Large intestine (tissue), 12 donors: ENCODE measurements at places on chromosomes 5 and 9. TPM values are rescaled to one million over a fixed set of nuclear protein-coding genes. Genes with fewer than 3 reads are reported as not detected.
A peak's percentile ranks its signal among the peaks of the same experiment; 100 is the strongest.

GRCh38 chr5:175868348-175868723 lies 3.0 kb upstream of the CPLX2 start:
- no peak for DNase-seq

ZNF300 gene
- 13.7 TPM for polyA plus RNA-seq

GRCh38 chr5:112535356-112535755 lies 116.3 kb upstream of the EPB41L4A start:
- no peak for DNase-seq

DNA sequence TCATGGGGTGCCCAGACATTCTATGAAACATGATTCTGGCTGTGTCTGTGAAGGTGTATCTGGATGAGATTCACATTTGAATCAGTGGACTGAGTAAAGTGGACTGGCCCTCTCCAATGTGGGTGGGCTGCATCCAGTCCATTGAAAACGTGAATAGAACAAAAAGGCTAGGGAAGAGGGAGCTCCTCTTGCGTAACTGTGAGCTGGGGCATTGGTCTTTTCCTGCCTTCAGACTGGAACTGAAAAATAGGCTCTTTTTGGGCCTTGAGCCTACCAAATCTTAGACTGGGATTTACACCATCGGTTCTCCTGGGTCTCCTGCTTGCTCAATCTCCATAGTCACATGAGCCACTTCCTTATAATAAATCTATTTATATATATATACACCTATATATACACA lies 170.1 kb downstream of the SPOCK1 start:
- DNase-seq = no peak

- peak; percentile 24 for DNase-seq
Observed at GRCh38 chr9:132241840-132242620, 80.2 kb downstream of the NTNG2 start.

- no peak for DNase-seq
Observed at GRCh38 chr5:3836528-3836927, 240.9 kb downstream of the IRX1 start.

DNA sequence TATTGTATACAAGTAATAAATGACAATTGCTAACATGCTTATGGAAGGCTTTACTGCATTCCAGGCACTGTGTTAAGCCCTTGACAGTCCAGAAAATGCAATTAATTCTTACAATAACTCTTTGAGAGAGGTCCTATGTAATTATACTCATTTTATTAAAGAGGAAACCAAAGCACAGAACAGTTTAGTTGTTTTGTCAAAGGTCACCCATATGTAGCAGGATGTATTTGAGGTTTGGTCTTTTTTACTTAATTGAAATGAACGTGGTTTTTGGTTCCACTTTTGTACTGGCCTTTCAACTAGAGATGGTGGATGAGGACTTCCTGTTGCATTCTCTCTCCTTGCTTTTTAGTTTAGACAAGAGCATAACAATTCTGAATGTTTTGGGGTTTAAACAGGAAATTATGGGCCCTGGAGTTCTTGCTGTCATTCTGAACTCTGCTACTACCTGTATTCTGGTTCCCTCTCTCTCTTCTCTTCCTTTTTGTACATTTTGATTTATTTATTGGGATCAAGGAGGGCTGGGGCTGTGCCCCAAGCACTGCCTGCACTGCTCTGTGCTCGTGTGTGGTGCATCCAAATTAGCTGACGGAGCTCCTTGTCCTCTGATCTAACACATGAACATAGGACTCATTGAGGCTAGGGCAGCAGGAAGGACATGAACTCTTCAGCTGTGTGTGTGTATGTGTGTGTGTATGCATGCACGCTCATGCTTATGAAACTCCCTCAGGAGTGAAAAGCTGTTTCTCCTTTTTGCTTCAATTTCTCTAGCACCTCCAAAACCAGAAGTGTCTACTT lies 47.4 kb downstream of the SLC28A3 start:
- DNase-seq = no peak

DNA sequence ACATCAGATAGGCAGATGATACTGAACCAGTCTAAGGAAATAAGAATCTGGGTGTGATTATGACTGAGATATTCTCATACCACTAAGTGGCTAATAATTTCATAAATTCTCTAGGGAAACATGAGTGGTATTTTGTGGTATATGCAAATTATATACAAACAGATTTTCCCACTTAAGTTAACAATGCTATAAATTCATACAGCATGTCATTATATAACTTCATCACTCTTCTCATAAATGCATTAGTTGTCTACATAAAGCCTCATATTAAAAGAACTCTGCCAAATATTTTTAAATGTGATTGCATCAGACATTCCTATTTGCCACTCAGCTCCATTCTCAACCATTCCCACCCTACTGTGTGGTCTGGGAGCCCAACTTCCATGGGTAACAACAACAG lies 226.5 kb downstream of the TLE1 start:
- no peak for DNase-seq

GRCh38 chr9:130672933-130673615 lies 8.7 kb downstream of the PRDM12 start:
- no peak for DNase-seq

SPATA31C1 gene
- polyA plus RNA-seq = 0.18 TPM

DNA sequence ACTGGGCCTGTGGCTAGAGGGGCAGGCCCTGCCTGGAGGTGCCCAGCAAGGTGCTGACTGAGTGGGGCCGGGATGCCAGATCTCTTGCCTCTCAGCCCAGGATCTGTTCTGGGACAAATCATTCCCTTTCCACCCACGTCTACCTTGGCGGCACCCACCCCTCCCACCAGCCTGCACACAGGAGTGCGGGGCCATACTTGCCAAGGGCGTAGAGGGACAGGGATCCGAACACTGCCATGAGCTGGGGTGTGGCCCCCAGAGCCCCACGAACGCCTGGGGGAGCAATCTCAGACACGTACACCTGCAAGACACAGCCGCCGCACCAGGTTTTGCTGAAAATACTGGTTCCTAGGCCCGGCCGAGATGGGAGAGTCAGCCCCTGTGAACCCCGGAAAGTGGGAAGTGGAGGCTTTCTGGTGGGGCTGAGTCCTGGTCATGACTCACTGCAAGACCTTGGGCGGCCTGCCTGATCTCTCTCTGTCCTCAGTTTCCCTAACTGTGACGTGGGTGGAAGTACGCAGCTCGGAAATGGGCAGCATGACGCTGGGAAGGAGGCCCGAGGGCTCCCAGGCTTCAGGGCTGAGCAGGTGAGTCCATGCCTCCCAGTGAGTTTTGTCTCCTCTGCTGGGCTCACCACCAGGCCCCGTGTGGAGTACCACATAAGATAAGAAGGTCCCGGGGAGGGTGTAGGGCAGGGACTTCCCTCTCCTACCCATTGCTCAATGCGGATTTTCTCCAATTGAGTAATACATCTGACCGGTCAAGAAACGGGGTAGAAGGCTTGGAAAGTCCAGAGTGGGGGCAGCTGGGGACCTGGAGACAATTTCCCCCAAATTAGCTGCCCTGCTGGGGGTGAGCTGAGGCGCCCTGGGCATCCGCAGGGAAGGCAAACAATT lies 2.6 kb downstream of the SLC2A6 start:
- no peak for DNase-seq

DNA sequence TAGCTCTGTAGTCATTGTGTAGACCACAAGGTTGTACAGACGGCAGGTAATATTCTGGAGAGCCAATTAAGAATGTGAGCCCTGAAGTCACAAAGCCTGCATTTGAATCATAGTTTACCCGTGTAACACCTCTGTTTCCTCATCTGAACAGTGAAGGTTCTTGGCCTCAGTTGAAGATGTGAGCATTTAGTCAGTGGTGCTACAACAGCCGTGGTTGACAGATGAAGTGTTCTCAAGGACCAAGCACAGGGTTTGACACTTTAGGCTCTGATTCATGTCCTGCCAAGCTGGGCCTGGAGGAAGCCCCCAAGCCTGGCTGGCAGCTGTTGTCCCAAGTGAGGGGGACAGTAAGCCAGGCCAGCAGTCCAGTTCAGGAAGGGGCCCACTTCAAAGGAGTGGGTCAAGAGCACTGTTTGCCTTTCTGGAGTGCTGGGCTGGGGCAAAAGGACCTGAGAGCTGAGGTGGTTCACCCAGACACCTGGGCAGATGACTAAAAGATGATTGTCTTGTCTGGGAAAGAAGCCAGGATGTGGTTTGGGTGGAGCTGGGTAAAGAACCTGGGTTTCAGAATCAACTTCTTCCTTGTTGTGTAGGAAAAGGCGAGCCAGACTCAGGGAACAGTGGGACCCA lies 20.7 kb downstream of the FAXDC2 start:
- DNase-seq = no peak

ESM1 gene
- polyA plus RNA-seq = 2.9 TPM

SPINK5 gene
- polyA plus RNA-seq = 0.70 TPM

- no peak for DNase-seq
Observed at GRCh38 chr9:95082401-95083084, 235.0 kb downstream of the FANCC start.

CPLANE1 gene
- 11.7 TPM for polyA plus RNA-seq

DNA sequence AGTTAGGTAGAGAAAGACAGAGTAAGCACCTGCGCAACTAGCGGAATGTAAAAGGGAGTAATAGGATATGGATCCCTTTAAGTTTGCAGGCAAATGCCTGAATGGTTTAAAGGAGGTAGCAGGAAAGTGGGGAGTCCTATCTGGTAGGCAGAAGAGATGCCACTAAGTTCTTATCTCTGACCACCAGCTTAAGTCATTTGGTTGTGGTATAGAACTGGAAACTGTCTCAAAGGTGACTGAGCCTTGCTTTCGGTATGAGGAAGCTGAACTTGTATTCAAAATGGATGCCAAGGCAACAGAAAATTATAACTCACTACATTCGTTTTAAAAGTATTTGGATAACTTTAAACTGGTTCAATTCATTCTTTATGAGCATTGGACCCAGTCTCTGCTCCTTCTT lies 475.6 kb downstream of the DMRTA1 start:
- DNase-seq = no peak

- DNase-seq = no peak
Observed at GRCh38 chr9:111948951-111949350, 52.3 kb downstream of the UGCG start.

DNA sequence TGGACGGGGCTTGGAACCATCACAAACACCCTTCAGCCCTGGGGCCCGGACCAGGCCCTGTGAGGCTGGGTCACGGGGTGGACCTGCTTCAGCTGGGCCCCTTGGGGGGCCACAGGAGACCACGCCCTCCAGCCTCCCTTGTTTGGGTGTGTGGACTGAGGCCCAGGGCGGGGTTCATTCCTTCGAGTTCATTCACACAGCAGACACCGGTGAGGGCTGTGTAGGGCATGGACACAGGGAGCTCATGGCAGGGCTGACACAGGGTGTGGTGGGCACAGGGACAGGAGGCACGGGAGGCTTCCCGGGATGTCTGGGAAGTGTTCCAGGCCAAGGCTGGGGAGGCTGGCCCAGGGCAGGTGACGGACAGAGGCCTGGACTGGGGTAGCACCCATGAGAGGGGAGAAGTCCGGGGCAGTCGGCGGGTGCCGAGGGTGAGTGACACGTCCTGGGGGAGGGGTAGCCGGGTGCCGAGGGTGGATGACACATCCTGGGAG lies 8.9 kb downstream of the DNLZ start:
- DNase-seq = peak; percentile 91

- no peak for DNase-seq
Observed at GRCh38 chr5:34660444-34660843, 4.3 kb downstream of the RAI14 start.

BRINP1 gene
- polyA plus RNA-seq = 0.67 TPM

KCNV2 gene
- polyA plus RNA-seq = 0.09 TPM

DNA sequence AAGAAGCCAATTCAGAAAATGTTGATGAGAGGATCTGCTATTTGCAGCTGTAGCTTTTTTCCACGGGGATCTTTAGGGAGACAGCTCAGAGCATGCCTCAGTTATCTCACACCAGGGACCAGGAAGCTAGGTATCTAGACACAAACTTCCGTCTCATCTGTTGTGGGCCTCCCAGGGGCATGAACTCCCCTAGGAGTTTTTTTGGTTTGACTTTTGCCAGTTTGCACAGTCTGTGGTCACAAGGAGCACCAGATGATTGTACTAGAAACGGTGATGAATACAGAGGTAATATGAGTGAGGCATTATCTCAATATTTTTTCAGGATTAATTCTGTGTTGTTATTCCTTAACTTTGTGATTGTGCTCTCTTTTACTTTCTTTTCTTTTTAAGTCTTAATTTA lies 533.2 kb upstream of the SEMA6A start:
- DNase-seq = no peak

- DNase-seq = no peak
Observed at GRCh38 chr5:138661991-138662434, 86.8 kb upstream of the HSPA9 start.

DNA sequence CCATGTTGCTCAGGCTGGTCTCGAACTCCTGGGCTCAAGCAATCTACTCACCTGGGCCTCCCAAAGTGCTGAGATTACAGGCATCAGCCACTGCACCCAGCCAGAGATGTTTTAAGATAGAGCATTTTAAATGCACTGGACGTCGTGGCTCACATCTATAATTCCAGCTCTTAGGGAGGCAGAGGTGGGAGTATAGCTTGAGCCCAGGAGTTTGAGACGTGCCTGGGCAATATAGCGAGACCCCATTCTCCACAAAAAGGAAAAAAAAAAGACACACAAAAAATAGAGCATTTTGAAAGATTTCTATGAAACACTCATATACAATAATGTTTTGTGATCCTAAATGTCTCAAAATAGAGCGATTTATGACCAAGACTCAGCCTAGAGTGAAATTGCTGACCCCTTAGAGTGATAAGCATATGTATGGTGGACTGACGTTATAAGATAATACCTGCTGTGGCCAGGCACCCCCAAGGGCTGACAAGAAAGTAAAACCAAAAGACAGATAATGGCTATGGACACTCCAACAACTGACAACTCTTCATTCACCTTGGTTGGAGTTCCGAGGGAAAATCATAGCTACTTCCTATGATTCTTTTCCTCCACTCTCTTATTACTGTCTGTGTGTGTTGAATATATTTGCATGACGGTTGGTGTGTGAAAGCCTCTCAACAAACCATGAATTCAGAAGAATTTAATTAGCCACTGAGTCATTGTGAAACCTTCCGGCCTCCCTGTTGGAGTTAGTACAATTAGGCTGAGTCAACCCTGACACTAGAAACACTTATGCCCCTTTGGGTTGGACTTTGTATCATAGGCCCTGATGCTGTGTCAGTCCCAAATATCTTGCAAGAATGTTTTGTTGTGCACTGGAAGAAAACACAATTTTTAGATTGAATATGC lies 526.5 kb upstream of the NUDT12 start:
- DNase-seq = no peak

GRCh38 chr5:150479416-150479815 lies 28.5 kb upstream of the NDST1 start:
- DNase-seq = no peak
